Activated naive CD4-positive, alpha-beta T cell treated with Interleukin-2 at 50 U/mL for 16 hours (primary cell): ENCODE measurements at places on chromosomes 2 and 18.

DNA sequence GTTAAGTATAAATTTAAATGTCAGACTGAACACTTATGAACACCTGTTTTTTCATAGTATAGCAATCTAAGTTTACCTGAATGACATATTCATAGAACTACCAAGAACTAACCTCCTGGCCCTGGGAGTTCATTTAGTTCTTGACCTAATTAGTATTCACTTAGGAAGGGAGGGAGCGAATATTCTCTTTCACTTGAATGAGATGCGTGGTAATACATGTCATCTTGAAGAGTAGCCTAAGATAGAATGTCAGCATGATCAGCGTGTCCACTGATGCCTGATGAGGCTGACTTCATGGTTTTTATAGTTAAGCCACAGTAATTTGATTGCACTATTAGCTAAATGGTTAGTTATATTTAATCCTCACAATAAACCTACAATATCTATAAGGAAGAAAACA is 13.3 kb downstream of the NDUFAF7 start:
- no peak for DNase-seq

- DNase-seq = no peak
Measured at GRCh38 chr2:228369400-228370031, 188.0 kb upstream of the SPHKAP start.

- DNase-seq = no peak
Measured at GRCh38 chr2:2890901-2891300, 486.7 kb downstream of the EIPR1 start.

DNA sequence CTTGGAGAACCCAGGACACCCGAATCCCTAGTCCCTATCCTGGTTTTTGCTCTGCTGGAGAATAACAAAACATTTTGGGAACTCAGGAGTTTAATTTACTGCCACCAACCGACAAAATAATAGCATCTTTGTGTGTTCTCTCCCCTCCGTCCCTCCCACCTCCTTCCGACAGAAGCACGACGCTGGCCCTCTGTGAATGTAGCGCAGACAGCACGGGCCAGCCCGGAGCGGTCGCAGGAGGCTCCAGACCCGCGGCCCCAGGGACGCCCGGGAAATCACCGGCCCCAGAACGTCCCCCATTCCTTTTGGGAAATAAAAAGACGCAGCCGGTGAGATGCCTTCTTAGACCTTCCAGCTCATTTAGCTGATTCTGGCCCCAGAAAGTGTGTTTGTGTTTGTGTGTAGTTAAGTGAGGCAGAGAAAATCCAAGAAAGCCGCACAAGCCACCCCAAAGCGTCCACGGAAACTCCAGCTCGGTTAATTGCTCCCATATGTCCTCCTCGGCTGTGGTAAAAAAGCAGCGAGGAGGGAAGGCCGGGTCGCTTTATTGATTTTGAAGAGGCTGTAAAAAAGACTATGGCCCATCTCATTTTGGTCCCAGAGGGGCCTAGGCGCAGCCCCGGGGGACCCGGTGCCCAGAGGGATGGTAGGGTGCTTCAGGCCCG is 577 bp upstream of the TANC1 start:
- DNase-seq = no peak

- no peak for DNase-seq
Measured at GRCh38 chr2:197759625-197760292, 25.4 kb downstream of the BOLL start.

DNA sequence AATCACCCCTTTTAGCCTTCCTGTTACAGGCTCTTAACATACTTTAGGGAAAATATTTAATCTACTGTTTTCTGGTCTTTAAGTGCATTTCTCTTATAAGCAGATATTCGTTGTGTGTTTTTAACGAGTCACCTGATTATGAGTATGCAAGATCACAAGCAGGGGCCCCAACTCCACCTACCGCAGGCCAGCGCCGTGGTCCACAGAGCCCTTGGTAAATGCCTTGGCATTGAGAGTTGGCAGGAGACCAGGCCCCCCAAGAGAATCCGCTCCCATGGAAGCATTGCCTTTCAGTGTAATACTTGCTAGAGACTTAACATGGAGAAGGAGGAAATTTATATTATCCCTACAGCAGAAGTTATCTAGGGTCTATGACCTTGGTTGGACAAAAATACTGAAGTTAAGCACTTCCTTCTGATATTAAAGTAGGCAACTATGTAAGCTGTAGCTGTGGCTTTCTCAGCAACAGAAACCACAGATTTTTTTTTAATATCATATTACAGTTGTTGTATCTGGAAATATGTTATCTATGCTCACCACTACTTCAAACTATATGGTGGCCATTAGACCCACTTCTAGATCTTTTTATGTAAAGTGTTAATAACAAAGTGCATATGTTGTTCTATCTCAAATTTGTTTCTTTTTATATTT is 241.8 kb upstream of the MGAT5 start:
- DNase-seq = no peak

DNA sequence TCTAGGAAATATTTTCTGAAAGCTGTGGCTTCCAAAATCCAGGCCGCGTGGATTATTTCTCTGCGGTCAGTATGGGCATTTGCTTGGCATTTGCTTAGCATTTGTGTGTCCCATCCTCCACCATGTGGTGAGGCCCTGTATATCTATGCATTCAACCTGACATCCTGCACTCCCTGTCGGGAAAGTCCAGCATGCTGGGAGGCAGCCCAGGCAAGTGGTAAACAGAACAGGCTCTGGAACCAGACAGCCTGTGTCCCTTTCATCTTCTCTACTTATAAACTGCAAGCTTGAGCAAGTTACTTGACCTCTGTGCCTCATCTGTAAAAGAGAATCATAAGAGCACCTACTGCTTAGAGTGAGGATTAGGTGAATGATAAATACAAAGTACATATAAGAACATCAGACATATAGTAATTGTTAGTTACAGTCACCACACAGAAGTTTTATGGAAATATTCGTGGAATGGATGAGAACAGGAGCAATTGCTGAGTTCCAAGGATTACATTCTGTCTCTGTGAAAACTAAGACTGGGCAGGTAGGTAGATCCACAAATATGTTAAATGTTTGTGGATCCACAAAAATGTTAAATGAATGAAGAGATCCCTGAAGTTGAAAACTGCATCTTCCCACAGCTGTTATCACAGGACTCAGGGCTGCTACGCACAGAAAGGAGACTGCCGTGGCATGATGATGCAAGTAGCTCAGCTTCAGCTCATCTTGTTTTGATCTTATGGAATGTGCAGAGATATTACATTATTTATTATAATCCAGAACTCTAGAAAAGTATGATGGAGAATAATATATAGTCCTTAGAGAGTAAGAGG is 317.0 kb upstream of the MMADHC start:
- DNase-seq = no peak
